EH (cell line): ENCODE measurements at places on chromosomes 5 and 9.

GRCh38 chr5:149054416-149054815, 8.4 kb downstream of the SH3TC2 start:
- peak; percentile 35 for DNase-seq

- DNase-seq, result no peak
These were observed 825 bp upstream of the PCAT7 start for GRCh38 chr9:94554078-94554438.

DNA sequence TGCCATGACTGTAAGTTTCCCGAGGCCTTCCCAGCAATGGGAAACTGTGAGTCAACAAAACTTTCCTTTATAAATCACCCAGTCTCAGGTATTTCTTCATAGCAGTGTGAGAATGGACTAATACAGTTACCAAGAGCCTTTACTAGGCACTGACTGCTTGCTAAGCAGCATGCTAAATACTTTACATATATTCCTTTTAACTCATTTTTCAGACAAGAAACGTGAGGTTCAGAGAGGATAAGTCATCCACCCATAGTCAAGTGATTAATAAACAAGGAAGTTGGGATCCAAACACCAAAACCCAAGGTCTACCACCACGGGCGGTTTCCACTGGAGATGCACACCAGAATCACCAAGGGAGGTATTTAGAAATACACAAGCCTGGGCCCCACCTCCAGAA, 50.8 kb downstream of the GABBR2 start:
- peak; percentile 77 for DNase-seq

- no peak for DNase-seq
These were observed 76.8 kb upstream of the NIPAL4 start for GRCh38 chr5:157382996-157383800.

- DNase-seq, result peak; percentile 100
These were observed 758 bp upstream of the PDCD1LG2 start for GRCh38 chr9:5509573-5509972.

DNA sequence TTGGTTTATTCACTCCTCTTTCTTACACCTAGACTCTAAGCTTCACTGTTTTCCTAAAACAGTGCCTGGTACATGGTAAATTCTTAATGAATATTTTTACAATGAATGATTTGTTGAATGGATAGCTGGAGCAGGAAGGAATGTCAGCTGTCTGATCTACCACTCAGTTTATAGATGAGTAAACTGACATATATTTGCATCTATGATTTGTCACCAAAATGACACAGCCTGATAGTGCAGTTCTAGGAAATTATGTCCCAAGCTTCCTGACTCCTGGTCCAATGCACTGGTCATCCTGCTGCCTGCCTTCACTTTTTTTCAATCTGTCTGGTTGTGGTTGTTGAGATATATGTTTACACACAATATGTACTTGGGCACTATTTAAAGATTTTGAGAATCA, 651.7 kb upstream of the WWC1 start:
- peak; percentile 81 for DNase-seq

DNA sequence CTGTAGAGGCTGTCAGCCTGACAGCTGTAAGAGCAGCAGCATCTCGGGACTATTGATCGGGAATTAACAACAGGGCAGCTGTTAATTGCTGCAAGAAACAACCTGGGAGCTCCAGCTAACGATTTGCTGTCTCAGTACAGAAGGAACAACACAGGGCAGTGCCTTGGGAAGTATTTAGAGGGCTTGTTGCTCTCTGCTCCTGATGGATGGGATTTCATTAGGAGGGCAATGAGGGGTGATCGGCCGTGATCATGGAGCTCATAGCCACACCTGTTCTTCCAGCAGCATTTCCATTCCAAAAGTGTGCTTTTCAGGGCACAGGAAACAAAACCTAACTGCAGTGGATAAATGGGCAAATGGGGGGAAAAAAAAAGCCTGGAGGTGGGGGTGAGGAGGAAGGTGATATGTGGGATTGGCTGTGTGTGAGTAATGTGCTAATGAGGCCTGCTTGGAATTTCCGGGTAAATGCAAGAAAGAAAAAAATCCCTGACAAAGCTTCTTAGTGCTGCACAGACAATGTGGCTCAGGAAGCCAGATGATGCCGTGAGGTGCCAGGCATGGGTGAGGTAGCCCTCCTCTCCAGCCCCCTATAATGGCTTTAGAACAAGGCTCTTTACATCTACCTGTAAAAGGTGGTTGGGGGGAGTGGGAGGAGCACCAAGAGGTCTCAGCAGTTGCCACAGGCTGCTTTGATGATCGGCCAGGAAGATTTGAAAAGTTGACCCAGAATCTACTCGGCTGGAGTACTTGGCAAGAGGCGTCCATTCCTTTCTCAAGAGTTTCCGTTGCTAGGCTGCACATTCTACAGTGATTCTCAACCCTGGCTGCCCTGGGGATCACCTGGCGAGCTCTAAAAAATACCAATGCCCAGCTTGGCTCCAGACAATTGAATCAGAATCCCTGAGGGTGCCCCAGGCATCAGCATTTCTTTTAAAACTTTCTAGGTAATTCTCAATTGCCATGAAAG, 139.5 kb upstream of the KLF9 start:
- peak; percentile 81 for DNase-seq

GRCh38 chr9:138020120-138020794, 142.7 kb downstream of the CACNA1B start:
- no peak for DNase-seq

DNA sequence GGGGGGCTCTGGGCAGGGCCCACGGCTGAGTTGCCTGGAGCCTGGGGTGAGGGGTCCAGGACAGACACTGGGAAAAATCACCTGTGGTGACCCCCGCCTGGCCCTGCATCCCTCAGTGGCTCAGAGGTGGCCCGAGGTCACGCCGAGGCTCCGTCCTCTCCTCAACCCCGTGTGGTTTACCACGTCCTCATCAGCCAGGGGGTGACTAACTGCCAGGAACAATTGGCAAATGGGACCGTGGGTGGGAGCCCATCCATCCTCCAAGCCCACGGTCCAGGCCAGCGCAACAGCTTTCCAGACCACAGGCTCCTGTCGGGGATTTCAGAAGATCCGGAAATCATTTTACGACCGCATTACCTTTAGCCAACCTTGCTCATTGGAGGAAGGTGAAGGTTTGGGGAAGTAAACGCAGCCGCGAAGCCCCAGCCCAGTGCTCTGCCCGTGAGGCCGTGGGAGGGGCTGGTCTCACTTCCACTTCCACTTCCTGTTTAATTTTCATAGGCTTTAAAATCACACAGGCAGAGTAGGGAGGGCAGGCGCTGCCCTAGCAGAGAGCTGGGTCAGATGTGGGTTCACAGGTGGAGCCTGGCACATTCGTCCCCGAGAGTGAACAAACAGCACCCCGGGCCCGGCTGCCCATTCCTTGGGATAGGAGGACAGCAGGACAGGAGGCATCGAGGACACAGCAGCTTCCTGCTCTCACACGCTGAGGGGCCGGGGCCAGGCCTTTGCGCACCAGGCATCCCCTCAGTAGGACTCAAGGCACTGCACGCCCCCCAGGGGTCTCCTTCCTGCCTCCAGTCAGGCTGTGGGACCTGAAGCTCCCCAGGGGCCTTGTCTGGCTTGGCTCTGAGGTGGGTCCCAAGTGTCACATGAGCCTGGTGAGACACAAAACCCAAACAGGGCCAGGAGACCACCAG, 19.8 kb upstream of the SLC9A3 start:
- DNase-seq, result no peak
